ENCODE measurements at places on chromosomes 16 and 17. TPM values are rescaled to one million over a fixed set of nuclear protein-coding genes. Genes with fewer than 3 reads are reported as not detected.

The KRTAP1-1 gene
- total RNA-seq, result not detected

The YBX2 gene
- total RNA-seq, result 0.75 TPM

The CBX1 gene
- total RNA-seq, result 31.7 TPM

The EPN2 gene
- total RNA-seq, result 91.0 TPM

The ODAD4 gene
- total RNA-seq, result 0.75 TPM

The ANKFN1 gene
- not detected for total RNA-seq

The MYH3 gene
- total RNA-seq, result 0.22 TPM

The CAPNS2 gene
- not detected for total RNA-seq

The ARHGAP44 gene
- total RNA-seq, result 7.9 TPM

The CFAP97D1 gene
- not detected for total RNA-seq

The ORC6 gene
- 1.9 TPM for total RNA-seq

The OR3A2 gene
- 0.11 TPM for total RNA-seq

The ADGRG3 gene
- 0.48 TPM for total RNA-seq

The SLC25A39 gene
- total RNA-seq, result 45.0 TPM

The USP7 gene
- 62.4 TPM for total RNA-seq

The RNF222 gene
- not detected for total RNA-seq
